ENCODE measurements at places on chromosomes 13 and 19.
A peak's percentile ranks its signal among the peaks of the same experiment; 100 is the strongest.

DNA sequence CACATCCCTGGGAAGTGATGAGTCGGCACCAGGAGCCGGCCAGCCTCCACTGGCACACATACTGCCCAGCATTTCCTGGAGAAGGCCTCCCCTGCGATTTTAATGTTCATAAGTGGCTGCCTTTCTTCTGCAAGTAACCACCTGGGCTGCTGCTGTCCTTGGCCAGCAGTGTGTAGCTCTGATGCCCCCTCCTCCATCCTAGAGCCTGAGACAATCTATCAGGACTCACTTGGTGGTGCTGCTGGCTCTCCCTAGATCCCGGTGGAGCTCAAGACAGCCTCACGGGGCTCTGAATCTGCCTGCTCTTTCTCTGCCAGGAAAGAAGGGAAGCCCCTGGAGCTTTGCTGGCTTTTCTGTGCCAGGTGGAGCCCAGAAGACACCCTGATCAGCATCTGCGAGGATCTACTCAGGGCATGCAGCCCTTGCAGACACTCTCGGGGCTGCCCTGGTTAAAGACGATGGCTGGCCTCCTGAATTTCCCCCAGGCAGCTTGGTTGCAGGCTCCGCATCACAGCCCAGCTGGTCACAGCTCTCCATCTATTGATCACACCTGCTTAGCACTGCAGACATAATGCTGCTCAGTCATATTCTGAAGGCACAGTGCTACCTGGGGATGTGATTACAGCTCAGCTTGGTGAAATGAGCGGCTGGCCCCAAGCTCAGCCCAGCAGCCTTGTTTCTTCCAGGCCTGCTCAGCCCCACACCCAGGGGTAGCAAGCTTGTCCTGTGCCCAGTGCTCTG, 122.3 kb downstream of the ZDHHC20 start:
- DNase-seq, result no peak

DNA sequence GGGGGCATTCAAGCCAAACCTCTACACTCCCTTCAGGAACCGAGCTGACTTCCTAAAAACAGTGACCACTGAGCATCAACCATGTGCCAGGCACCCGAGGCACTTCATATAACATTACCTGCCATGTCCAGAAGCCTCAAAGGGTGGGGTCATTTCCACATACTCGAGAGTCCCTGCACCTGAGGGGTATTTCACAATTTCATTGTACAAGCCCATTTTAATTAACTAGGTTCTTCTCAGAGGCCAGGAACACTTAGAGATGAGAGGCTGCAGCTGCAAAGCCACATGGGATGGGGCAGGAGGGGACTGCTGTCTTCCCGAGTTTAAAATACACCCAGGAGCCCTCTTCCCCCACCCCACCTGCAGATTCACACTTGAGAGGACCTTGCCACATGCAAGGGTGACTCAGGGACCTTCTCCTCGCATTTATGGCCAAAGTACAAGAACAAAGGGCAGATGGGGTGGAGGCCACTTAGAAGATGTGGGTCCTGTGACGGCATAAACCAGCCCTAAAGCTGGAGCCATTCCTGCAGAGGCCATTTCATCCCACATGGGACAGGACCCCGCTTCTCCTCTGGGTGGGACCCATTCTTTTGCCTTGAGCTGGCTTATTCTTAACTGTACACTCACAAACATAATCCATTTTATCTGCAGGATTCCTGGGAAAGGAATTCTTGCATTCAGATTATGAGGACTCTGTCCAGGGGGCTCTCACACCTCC, 43.9 kb downstream of the RAB20 start:
- DNase-seq, result no peak

DNA sequence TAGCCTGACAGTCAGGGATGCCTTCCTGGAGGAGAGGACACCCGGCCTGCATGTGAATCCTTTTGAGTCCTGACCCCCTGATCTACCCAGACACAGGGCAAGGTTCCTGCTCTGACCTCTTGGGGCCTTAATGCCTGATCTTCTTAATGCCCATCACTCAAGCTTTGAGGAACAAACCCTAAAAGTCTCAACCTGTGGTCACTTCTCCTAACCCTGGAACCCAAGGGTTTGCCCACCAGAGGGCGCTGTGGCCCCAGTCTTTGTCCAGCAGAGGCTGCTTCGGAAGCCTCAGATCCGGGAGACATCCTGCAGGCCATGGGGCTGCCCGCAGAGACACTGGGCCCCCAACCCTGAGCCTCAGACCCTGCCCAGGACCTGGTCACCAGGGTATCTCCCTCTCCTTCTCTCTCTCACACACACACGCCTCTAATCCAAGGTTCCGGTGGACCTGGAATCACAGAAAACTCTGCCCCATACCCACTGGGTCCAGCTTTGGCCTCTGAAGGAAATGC, 9.8 kb upstream of the DPF1 start:
- peak; percentile 81 for DNase-seq

DNA sequence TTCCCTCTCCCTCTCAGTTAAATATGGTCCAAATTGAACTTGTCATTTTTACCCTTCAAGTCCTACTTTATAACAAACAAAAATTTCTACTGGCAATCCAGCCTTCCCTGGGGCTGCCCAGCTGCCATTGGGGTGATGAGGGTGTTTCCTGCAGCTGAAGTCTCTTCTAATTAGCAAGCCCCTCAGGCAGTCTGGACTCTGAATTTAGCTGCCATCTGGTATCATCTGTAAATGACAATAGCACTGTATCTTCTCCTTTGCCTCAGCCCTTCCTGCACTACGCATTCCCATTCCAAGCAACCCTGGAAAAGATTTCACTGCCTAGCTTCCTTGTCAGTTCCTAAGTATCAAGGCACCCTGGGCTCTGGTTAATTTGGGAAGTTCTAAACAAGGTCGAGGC, 331.1 kb upstream of the KLF12 start:
- DNase-seq, result no peak

Measured in CD8-positive, alpha-beta memory T cell (primary cell).